ENCODE measurements at places on chromosomes 11 and 22.

DNA sequence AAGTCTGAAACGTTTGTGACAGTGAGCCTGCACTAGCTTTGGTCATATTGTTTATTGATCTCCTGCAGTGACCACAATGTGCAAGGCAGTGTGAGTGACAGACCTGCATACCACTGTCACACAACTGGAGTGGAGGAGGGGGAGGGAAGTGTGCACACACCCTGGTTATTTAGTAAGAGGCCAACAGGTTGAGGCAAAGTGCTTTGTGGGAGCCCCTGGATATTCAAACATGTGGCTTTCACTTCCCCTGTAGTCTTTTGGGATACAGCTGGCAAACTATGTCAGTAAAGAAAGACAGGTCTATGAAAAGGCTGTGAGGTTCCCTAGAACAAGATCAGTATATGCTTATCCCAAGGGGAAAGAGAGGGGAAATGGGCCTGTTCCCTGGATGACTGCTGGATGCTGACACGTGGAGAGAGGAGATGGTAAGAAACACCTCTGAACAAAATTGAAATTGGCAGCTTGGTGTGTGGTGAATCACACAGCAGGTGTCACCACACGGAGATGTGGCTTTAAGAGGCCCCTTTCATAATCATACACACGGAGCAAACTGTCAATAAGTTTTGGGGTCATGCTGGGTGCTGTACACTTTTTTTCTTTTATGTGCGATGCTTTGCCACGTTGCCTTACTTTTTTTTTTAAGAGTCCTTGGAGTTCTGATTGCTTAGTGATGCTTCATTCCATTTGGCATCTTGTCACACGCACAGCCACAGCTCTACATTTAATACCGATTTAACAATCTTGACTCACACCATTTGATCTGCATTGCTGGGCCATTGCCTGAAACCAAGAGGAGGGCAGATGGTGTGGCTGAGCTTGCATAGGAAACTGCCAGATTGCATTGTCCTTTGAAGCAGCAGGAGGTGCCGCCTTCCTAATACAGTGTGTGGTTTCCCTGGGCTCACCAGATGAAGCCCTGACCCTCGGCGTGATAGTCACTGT, 11.3 kb downstream of the OSBP2 start:
- DNase-seq, result no peak

DNA sequence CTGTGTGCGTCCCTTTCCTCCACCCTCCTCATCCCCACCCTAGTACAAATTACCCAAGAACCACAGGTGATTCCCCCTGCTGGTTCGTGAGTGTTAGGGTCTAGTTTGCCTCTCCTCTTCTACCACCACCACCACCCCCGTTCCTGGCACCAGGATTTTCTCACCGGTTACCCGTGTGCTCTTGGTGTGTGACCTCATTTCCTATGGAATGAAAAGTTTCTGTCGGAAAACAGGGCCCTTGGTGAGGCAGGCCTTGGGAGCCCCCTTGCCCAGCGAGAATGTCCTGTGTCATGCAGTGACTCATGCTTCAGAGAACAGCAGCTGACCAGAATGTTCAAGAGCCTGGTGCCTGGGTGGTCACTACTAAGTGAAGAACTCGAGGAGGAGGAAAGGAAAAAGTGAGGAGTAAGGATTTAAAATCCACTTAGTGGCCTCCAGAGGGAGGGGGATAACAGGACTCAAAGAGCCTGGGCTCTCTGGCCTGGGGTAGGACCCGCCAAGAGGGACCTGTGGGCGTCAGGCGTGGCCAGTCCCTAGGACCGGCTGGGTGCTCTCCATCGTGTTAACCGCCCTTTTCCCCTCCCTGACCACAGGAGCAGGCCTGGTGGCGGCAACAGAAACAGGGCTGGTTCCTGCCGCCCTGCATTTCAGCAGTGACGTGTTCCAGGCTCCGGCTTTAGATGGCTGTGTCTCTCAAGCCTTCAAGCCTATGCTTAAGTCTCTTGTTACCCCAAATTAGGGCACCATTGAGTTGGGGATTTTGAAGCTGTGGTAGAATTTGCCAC, 30.2 kb downstream of the C22orf31 start:
- DNase-seq, result no peak

DNA sequence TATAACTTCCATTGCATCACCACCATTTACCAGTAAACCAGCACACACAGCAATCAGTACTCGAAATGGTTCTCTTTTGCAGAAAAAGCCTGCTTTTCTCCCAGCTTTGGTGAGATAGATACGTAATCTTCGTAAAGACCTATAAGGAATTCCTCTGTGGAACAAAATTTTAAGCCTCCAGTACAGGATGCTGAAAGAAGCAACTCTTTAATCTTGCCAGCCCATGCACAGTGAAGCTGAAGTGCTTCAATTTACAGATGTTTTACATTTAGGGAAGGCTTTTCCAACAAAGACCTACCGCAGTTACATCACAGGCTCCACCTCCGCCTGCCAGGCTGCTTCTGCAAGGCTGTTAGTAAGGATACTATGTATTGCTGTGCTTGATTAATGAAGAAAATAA, 1.9 kb downstream of the ELMOD1 start:
- DNase-seq, result no peak

GRCh38 chr11:102495161-102496042, 35.1 kb downstream of the MMP7 start:
- no peak for DNase-seq

DNA sequence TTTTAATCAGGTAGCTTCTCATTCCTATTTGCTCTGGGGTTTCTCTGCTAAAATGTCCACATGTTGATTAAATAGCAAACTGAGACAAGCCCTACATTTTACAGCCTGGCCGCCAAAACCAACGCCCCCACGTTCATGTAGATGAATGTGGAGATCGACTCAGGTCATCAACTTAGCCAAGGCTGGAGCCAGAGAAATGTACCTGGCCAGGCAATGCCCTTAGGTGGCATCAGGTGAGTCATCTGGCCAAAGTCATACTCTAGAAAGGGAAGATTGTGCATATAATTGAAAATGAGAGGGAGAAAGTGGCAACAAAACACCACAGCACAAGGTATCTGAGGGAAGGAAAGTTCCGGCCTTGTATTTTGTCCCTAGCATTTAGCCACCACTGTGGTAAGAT, 37.1 kb upstream of the CCDC89 start:
- DNase-seq, result no peak

DNA sequence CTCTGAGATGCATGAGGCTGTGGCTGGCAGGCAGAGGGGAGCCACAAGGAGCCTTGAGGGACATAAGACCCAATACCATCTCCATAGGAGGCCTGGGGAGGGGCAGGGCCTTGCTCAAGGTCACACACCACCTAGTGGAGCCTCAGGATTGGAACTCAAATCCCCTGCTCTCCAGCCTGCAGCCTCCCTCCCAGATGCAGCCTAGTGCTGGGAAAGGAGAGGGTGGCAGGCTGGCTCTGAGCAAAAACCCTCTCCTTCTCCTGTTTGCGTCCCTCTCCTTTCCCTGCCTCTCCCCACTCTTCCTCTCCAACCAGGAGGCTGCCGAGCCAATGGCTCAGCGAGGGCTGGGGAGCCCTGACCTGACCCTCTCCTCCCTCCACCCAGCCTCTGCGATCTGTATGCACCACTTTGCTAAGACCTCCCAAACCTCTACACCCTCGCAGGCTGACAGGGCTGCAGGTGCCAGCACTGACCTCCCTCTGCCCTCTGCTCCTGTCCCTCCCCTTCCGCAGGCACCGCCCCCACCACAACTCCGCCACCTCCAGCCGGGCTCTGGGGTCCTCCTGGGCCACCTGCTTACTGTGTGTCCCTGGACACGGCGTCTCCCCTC, 14.7 kb downstream of the IGLL1 start:
- no peak for DNase-seq

- no peak for DNase-seq
Measured at GRCh38 chr11:72253392-72253791, 9.4 kb upstream of the PHOX2A start.

- DNase-seq, result no peak
Measured at GRCh38 chr11:19705936-19706335, 6.7 kb upstream of the NAV2 start.

- DNase-seq, result no peak
Measured at GRCh38 chr11:68806931-68807844, 34.5 kb downstream of the CPT1A start.

- no peak for DNase-seq
Measured at GRCh38 chr22:31346733-31347250, 646 bp upstream of the PATZ1 start.

GRCh38 chr11:73393479-73394415, 17.5 kb downstream of the RELT start:
- DNase-seq, result no peak

DNA sequence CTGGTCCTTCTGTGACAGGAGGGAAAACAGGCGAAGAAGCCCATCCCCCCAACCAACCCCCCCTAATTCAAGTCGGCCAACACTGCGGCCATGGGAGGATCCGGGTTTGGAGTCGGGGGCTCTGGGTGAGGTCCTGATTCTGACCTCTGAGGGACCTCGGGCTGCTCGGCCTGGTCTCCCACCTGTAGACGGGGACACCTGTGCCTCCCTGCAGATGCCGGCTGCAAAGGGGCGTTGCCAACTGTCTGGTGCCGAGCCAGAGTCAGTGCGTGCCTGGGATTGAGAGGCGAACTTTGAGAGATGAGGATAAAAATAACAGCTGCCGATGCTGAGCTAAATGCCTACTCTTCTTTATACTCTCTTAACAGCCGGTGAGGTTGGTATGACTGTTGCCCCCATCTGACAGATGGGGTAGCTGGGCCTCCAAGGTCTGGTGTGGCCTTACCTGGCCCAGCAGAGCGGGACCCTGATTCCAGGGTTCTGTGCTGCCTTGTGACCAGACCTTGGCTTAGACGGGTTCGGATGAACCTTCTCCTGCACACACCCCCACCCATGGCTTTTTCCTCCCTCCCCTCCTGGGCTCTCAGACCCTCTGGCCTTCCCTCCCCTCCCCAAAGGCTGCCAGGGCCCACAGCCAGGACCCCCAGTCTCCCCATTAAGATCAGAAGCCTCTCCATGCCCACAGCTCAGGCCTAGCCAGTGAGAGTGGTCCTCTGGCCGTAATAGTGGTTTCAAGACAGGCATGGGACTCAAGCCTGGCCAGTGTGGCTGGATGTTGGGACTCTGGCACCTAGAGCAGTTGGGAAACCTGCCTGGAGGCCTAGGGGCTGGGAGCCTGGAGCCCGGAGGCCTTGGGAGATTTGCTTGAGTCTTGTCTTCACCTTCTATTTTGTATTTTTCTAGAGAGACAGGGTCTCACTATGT, 41.7 kb downstream of the KCNJ4 start:
- DNase-seq, result no peak

GRCh38 chr11:88402192-88402715, 64.7 kb upstream of the CTSC start:
- DNase-seq, result no peak

GRCh38 chr11:34405079-34405858, 33.5 kb upstream of the CAT start:
- DNase-seq, result no peak

DNA sequence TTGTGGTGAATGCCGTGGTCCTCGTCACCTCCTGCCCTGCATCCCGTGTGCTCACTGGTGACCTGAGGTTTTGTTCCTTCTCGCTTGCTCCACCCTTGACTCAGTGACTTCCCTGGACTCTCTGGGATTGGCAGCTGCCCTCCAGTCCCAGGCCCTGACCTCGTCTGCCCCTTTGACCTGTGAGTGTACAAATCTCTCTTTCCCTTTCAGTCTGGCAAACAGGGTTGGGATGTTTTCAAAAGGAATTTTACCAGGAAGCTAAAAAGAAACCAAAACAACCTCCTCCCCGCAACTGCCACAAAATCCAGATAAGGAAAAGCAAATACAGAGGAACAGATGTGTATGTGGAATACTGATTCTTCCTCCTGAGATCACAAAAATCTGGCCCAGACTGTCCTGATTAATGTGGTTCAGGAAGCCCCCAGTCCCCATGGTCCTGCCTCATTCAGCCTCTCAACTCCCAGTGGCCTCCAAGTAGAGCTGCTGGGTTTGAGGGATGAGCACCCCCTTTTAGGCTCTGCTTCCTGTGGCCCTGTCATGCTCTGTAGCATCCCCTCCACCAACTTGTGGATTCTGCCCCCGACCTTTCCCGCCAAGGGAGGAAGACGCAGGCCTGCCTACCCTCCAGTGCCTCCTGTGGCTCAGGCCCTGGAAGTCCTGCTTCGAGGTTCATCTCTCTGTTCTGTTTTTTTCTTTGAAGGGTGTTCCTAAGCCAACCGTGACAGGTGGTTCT, 15.2 kb downstream of the ROBO4 start:
- DNase-seq, result no peak

- no peak for DNase-seq
Measured at GRCh38 chr11:10409207-10409661, 45.8 kb upstream of the AMPD3 start.

DNA sequence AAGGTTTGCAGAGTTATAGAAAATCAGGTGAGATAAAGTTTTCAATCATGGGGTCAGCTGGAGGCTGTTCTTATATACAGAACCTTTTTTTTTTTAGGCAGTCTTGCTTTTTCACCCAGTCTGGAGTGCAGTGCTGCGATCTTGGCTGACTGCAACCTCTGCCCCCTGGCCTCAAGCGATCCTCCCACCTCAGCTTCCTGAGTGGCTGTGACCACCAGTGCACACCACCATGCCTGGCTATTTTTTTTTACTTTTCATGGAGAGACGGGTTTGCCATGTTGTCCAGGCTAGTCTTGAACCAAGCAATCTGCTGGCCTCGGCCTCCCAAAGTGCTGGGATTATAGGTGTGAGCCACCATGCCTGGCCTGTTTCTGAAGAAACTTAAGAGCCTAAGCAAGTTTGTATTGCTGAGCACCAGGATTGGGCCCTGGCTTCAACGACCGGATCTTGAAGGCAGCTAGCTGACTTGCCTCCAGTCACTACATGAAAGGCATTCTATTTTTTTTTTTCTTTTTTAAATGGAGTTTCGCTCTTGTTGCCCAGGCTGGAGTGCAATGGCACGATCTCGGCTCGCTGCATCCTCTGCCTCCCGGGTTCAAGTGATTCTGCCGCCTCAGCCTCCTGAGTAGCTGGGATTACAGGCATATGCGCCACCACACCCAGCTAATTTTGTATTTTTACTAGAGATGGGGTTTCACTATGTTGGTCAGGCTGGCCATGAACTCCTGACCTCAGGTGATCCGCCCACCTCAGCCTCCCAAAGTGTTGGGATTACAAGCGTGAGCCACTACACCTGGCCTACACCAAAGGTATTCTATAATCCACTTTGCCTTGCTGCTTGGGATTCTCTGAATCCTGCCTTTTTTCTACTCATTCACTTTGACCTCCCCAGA, 7.6 kb downstream of the XBP1 start:
- DNase-seq, result no peak

GRCh38 chr11:132258875-132259274, 888.5 kb downstream of the NTM start:
- no peak for DNase-seq

DNA sequence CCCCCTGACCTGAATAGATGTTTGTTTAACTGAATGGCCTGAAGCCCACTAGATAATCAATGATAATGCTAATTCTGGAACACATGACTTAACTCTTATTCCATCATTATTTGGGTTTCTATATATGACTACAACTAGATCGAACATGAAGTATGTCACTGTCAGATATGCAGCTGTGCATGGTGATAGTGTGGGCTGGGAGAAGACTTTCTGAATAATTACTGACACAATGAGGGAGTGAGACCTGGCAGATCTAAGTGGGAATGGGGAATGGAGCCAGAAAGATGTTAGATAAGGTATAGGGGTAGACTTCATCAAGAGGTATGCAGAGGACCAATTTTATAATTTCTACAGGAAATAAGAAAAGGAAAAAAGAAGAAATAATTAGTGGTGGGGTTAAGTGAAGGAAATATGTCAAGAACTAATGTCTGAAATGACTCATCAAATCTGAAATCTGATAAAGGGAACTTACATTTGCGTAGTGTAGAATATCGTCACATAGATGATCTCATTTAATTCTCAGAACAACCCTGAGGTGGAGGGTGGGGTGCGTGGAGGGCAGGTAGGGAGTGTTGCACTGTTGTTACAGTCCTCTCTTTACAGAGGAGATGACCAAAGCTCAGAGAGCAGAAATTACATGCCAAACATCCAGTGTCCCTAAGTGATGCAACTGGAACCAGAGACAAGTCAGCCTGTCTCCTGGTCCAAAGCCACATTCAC, 68.2 kb upstream of the EED start:
- DNase-seq, result no peak

Measured in stimulated activated CD8-positive, alpha-beta memory T cell treated with anti-CD3 and anti-CD28 coated beads, Interleukin-15, amount 100 ng/mL, for 24 hours (primary cell).